ENCODE measurements at places on chromosomes 16 and 17. TPM values are rescaled to one million over a fixed set of nuclear protein-coding genes. Genes with fewer than 3 reads are reported as not detected.

Gene TLCD3B
- not detected for total RNA-seq

Gene ALOX15B
- total RNA-seq: 0.07 TPM

Gene KRTAP9-8
- total RNA-seq: not detected

Gene NKD1
- not detected for total RNA-seq

Gene TBC1D3
- total RNA-seq: not detected

All from epithelial cell of proximal tubule (primary cell).